ENCODE measurements at places on chromosomes 2 and 18.

GRCh38 chr2:162473-163382, 101.1 kb downstream of the SH3YL1 start:
- no peak for DNase-seq

DNA sequence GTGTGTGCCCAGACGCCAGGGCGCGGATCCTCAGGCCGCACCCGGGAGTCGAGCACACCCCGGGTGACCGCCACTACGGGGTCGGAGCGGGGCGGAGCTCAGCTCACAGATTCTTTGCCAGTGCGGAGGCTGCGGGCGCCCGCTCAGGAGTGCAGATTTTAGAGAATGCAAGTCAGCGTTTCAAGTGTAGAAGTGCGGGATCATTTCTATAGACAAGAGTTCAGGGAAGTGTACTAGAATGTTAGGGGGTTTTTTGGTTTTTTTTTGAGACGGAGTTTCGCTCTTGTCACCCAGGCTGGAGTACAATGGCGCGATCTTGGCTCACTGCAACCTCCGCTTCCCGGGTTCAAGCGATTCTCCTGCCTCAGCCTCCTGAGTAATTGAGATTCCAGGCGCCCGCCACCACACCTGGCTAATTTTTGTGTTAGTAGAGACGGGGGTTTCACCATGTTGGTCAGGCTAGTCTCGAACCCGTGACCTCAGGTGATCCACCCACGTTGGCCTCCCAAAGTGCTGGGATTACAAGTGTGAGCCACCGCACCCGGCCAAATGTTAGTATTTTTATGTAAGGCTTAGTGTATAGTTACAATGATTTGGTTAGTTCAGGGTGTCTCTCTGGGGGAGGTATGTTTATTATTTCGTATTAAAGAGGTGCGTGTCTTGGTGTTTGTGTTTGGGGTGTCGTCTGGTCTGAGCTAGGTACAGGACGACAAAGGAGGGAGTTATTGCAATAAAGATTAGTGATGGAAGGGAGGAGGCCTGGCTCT, 619 bp upstream of the FAM168B start:
- peak; percentile 40 for DNase-seq

DNA sequence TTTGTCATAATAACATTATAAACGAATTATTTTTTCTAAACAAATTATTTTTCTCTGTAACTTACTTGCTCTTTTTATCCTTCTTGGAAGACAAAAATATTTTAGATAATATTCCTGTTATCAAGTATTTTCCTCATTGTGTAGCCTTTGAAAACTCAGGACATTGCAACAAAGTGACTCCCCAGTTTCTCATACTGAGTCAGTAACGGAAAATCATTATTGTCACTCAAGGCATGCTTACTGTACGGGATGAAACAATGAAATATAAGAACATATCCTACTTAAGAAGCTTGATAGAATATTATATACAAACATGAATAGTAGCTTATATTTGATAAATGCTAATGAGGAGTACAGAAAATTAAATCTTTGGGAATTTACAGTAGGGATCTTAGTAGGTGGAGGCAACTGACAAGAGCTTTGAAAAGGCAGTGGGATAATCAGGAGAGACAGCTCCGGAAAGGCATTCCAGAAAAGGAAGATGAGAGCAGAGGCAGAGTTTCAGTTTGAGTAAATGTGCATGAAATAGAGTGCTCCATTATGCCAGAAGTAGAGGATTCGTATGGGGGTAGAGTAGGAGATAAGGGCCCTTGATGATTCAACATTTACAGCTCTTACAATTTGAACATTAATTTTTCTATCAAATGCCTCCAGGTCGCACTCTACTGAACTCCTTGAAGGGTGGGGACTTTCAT, 14.0 kb upstream of the YES1 start:
- DNase-seq: no peak

DNA sequence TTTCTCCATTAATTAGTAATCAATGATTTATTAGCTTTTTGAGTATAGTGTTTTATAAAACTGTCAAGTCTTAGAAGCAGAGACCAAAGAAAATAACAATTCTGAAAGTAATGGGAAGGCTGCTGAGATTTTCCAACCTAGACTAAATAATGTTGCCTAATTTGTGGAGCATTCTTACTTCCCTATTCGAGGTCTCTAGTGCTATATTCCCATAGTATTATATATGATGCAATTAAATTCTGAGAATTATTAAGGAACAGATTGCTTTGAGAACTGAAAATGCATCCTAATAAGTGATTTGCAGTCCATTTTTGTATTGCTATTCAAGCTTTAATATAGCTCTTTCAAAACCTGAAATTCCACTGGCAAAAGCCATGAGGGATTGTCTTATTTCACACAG, 27.7 kb upstream of the DOCK10 start:
- DNase-seq: no peak

DNA sequence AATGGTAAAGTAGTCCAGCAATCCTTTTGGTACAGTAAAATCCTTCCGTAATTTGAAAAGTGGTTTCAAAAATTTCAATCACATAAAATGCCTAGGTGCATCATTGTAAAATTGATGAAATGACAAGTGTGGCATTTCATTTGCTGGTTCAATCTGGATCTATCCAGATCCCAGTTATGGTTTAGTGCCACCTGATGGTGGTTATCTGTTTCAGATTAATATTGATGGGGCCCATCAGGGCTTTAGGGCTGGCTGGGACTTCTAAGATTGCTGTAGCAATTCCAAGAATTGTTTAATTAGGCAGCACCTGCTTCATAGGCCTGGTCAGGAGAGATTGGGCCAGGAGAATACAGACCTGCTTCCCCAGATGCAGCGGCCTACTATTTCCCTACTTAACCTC, 55.5 kb upstream of the PIK3C3 start:
- DNase-seq: no peak

DNA sequence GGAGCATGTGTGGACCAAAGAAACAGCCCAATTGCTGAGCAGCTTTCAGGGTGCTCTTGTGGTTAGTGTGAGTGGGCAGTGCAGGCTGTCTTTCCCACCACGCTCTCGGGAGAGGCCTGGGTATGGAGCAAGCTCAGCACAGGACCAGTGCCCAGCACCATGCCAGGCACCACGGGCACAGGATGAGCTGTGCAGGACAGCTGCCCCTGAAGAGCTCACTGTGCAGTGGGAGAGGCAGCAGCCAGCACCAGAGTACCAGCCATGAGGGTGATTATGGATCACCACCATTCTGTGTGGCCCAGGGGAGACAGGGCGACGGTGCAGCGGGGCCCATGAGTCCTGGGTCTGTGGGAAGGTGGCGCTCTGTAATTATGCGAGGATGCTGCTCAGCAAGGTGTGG, 29.7 kb upstream of the FAHD2A start:
- DNase-seq: no peak

DNA sequence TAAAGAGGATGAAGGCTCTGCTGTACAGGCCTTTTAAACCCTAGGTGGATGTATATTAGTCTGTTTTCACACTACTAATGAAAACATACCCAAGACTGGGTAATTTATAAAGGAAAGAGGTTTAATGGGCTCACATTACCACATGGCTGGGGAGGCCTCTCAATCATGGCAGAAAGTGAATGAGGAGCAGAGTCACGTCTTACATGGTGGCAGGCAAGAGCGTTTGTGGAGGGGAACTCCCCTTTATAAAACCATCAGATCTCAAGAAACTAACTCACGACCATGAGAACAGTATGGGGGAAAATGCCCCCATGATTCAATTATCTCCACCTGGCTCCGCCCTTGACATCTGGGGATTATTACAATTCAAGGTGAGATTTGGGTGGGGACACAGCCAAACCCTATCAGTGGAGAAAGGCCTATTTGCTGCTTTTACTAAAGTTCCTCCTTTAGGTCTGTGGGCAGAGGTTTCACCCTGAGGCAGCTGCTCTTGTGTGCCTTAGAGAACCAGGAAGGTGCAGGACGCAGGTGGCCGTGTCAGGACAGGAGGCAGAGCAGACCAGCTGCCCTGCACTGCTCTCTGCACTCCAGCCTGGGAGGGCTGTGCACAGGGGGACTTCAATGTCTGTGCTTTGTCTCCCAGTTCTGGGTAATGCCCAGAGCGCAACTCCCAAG, 178.8 kb upstream of the HDAC4 start:
- DNase-seq: no peak

GRCh38 chr18:63831080-63831788, 56.0 kb downstream of the SERPINB7 start:
- no peak for DNase-seq

DNA sequence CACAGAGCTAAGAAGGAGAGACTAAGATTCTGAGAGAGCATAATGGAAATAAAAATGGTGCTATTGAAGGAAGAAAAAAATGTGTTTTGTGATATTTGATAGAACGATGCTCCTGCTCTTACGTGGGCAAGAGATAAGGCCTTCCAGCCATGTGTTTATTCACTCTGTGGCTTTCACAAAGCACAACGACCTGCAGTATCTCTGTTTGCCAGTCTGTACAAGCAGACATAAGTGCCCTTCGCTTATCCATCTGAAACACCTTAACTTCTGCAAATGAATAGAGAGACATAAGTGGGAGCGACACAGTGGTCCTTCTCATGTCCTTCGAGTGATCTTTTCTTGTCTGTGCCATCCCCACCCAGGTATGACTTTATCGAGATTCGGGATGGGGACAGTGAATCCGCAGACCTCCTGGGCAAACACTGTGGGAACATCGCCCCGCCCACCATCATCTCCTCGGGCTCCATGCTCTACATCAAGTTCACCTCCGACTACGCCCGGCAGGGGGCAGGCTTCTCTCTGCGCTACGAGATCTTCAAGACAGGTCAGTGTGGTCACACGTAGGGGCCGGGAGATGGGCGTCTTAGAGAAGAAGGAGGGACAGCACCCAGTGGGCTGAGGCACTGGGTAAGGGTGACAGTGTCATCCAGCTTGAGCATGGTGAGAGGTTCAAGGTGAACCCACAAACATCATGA, 33.7 kb downstream of the NRP2 start:
- no peak for DNase-seq

- DNase-seq: no peak
These were observed at the start of gene WIPF1 for GRCh38 chr2:174597345-174598047. Gene WIPF1 (minus strand): TSS chr2:174597804. CDS start chr2:174585573, 12,231 bp downstream.

DNA sequence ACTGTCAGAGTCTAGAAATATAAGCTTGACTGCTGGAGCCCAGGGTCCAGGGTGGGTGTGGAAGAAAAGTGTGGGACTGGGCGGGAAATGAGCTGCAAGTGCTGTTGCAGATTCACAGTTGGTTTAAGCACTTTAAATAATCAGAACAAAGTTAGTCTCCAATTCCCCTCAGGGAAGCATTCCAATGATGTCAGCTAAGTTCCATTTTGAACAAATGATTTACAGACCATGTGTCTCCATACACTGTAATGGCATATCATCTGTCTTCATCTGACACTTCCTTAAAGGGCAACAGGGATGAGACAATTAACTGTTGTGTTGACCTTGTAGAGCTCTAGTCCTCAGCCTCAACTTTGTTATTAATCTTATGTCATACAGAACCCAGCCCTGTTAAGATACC, 31.5 kb upstream of the REG3A start:
- DNase-seq: no peak

- DNase-seq: no peak
These were observed 907 bp upstream of the GYPC start for GRCh38 chr2:126655051-126655450.

DNA sequence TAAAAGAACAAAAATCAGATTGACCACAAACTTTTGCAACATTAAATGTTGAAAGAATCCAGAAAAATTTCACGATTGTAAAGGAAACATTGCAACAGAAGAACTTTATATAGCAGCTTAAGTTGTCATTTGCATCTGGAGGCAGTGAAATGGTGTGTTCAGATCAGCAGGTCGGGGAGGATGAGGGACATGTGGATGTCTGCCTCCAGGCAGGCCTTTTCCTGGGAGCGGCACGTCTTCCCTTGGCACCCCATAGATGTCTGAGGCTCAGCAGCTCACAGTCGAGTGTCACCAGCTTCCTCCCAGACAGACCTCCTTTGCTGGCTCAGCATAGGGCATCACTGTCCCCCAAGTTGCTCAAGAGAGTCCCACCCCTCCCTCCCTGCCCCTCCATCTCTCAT, 44.3 kb upstream of the ASB1 start:
- no peak for DNase-seq

GRCh38 chr2:187934236-187934635, 357.4 kb upstream of the GULP1 start:
- no peak for DNase-seq

All from activated naive CD4-positive, alpha-beta T cell (primary cell).